ENCODE measurements at places on chromosomes 7 and 10.

- DNase-seq = no peak
Measured at GRCh38 chr10:8246548-8246947, 192.1 kb downstream of the GATA3 start.

DNA sequence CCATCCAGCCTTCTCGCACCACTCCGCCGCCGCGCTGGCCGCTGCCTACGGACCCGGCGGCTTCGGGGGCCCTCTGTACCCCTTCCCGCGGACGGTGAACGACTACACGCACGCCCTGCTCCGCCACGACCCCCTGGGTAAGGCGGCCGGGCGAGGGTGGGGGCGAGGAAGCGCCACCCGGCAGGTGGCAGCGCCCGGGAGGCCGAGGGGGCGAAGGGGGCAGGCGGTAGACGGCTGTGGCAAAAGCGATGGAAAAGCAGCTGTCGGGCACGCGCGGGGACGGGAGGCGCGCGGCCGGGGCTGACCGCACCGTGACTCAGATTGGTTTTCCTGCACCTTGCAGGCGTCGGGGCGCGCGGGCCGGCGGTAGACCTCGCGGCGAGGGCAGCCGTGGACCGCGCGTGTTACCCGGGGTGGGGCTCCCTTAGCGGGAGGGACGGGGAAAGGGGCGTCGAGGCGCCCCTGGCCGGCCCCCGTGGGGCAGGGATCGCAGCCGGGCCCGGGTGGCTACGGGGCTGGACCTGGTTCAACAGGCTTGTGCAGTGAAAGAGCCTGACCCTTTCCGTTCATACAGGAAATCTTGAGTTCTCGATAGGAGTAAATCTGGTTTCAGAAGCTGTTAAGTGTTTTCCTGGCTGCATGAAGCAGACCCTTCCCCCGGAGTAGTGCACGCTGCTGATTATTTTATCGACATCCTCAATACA, 608 bp downstream of the HHEX start:
- peak; percentile 82 for DNase-seq

DNA sequence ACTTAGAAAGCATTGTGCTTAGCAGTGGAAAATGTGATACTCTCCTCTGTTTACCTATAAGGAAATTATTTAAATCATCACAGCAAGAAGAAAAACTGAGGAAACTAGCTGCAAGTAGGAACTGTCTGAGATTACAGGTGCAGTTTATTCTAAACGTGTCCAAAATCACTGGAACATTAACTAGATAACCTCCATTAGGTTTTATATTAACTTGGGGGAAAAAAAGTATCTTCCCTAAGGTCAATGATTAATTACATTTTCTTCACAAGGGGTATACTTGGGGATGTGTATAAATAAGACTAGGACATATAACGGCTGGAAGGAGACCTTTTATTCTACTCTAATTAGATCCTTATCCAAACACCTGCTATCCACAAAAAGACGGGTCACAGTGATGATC, 3.7 kb downstream of the GOT1 start:
- DNase-seq = no peak

- DNase-seq = no peak
Measured at GRCh38 chr7:35624299-35625186, 70.4 kb downstream of the HERPUD2 start.

DNA sequence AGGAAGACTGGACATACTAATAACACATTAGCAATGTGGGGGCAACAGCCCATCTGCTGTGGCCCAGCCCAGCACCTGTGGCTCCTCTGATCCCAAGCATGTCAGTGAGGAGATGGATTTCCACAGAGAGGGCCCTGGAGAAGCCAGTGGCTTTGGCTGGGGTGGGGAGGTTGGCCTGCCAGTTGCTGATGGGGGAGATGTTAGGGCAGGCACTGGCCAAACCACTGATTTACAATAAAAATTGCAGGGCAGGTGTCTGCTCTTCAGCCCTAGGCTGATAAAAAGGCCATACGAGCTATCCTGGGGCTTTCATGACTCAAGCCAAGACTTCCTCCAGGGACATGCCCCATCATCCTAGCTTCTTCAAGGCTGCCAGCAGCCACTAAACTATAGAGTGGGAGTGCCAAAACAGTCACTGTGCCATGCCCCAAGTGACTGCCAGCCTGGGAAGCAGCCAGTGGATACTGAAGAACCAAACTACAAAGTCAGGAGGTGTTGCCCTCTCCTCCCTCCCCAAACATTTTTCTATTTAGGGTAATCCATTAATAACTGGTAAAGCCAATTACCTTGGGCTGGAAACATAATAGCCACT, 37.8 kb downstream of the DPCD start:
- no peak for DNase-seq

GRCh38 chr10:72010234-72010973, 46.2 kb downstream of the CHST3 start:
- DNase-seq = no peak

GRCh38 chr10:124091646-124092249, 1.6 kb downstream of the CHST15 start:
- no peak for DNase-seq

All from GF-D8 (cell line).